ENCODE measurements at places on chromosomes 4 and X. TPM values are rescaled to one million over a fixed set of nuclear protein-coding genes. Genes with fewer than 3 reads are reported as not detected.

The GRIA3 gene
- not detected for total RNA-seq

The DDIT4L gene
- 2.6 TPM for total RNA-seq

The FAM9B gene
- total RNA-seq: not detected

The APOOL gene
- total RNA-seq: 16.5 TPM

The HMX1 gene
- not detected for total RNA-seq

The SSX3 gene
- total RNA-seq: not detected

The F11 gene
- total RNA-seq: not detected

The ASB5 gene
- 1.4 TPM for total RNA-seq

The TEX13B gene
- total RNA-seq: not detected

The PLXNB3 gene
- 0.03 TPM for total RNA-seq

The CCDC160 gene
- not detected for total RNA-seq

The FGF13 gene
- 7.0 TPM for total RNA-seq

The VCX2 gene
- total RNA-seq: not detected

The PPEF2 gene
- not detected for total RNA-seq

The SERTM2 gene
- total RNA-seq: not detected

The IQCM gene
- total RNA-seq: not detected

The MAPK10 gene
- total RNA-seq: 18.6 TPM

The ZNF185 gene
- 9.8 TPM for total RNA-seq

The KCNE5 gene
- total RNA-seq: not detected

The PNMA6A gene
- total RNA-seq: not detected

The EGFL6 gene
- total RNA-seq: not detected

The DDX53 gene
- not detected for total RNA-seq

The DUSP9 gene
- total RNA-seq: not detected

The SLITRK4 gene
- not detected for total RNA-seq

The ZFYVE28 gene
- total RNA-seq: not detected

The TMEM31 gene
- not detected for total RNA-seq

The GAB1 gene
- total RNA-seq: 2.3 TPM

The DMRTC1 gene
- total RNA-seq: not detected

The PRDM8 gene
- 8.5 TPM for total RNA-seq

The SH3D19 gene
- 6.9 TPM for total RNA-seq

The ANXA3 gene
- 125 TPM for total RNA-seq

The ADGRG2 gene
- 0.11 TPM for total RNA-seq

The SSX4 gene
- not detected for total RNA-seq

The WNK3 gene
- total RNA-seq: 0.05 TPM

The BMP3 gene
- 0.03 TPM for total RNA-seq

The G3BP2 gene
- 116 TPM for total RNA-seq

The XAGE2 gene
- 2.7 TPM for total RNA-seq

The HPSE gene
- total RNA-seq: 6.0 TPM

The TDO2 gene
- 0.11 TPM for total RNA-seq

The SPIN2A gene
- not detected for total RNA-seq

The CTAG1B gene
- total RNA-seq: not detected

The DMP1 gene
- not detected for total RNA-seq

The MAGEA10 gene
- not detected for total RNA-seq

The GRPR gene
- total RNA-seq: not detected

The HSPA4L gene
- total RNA-seq: 5.7 TPM

The MAGEA4 gene
- total RNA-seq: not detected

The DCAF4L1 gene
- total RNA-seq: not detected

The LRCH2 gene
- 0.03 TPM for total RNA-seq

The WDR13 gene
- 64.2 TPM for total RNA-seq

The ATRX gene
- 26.6 TPM for total RNA-seq

The ATP8A1 gene
- total RNA-seq: 0.53 TPM

The SYTL5 gene
- total RNA-seq: 0.22 TPM

The FAT1 gene
- 483 TPM for total RNA-seq

The ATOH1 gene
- total RNA-seq: not detected

The DRD5 gene
- not detected for total RNA-seq

The GABRQ gene
- 0.11 TPM for total RNA-seq

The TMEM271 gene
- not detected for total RNA-seq

The GABRG1 gene
- not detected for total RNA-seq

The ETDB gene
- not detected for total RNA-seq
